ENCODE measurements at places on chromosomes 1 and 21. TPM values are rescaled to one million over a fixed set of nuclear protein-coding genes. Genes with fewer than 3 reads are reported as not detected.

SPRR5 gene
- total RNA-seq, result not detected

ANGPTL1 gene
- not detected for total RNA-seq

GJA4 gene
- total RNA-seq, result 62.1 TPM

GRCh38 chr1:96756789-96757188 lies 35.2 kb downstream of the PTBP2 start:
- DNase-seq, result no peak

GRCh38 chr1:230061801-230062200 lies 5.2 kb upstream of the GALNT2 start:
- no peak for DNase-seq

DNA sequence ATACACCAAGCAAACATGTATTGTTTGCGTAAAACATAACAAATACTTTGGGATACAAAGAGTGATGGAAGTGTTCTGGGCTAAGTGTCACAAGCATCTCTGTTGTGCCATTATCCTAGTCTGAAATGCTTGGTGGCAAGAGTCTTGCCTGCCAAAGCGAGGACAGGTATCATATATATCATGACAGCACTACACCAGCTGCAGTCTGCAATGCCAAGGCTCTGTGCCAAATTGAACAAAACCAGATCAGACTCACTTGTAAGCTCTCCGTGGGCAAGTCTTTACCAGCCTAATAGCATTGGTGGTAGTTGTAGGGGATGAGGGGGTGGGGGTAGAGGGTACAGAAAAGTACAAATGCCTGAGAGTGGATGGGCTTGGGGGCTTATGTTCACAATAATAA lies 119.2 kb downstream of the RWDD3 start:
- DNase-seq, result no peak

- DNase-seq, result no peak
These were observed 10.0 kb upstream of the LEFTY2 start for GRCh38 chr1:225950905-225951497.

GRCh38 chr1:103561643-103562395 lies 9.6 kb upstream of the AMY2B start:
- no peak for DNase-seq

GRCh38 chr21:28832013-28832714 lies 160.5 kb downstream of the LTN1 start:
- DNase-seq, result no peak

- DNase-seq, result no peak
These were observed 590 bp downstream of the CNN3 start for GRCh38 chr1:94926126-94926914.

- no peak for DNase-seq
These were observed 13.9 kb upstream of the RERE start for GRCh38 chr1:8831340-8831739.

DNA sequence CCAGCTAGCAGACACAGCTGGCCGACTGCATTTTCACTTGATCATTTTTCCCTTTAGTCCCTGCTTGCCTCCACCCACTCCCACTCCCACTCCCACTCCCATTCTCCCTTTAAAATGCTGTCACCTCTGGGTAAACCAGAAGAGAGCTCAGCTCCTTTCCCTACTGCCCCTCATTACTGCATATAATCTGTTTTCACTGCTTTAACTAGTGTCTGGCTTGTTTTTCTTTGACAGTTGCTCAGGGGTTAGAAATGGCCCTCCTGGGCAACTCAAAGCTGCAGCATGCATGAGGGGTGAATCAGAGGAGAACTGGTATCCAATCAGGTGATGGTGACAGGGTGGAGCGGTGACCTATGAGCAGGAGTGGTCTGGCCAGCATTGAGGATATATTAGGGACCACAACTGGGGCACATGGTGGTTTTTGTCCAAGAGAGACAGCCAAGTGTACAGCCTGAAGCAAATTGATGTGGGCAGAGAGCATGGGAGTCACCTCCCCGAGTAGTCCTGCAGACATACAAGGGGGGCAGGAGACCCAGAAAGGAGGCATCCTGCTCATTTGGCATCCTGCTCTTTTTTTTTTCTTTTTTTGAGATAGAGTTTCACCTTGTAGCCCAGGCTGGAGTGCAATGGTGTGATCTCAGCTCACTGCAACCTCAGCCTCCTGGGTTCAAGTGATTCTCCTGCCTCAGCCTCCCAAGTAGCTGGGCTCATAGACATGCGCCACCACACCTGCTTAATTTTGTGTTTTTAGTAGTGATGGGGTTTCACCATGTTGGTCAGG lies 42.6 kb upstream of the SRSF10 start:
- no peak for DNase-seq

GRCh38 chr1:157141212-157141855 lies 3.1 kb upstream of the ETV3 start:
- no peak for DNase-seq

DNA sequence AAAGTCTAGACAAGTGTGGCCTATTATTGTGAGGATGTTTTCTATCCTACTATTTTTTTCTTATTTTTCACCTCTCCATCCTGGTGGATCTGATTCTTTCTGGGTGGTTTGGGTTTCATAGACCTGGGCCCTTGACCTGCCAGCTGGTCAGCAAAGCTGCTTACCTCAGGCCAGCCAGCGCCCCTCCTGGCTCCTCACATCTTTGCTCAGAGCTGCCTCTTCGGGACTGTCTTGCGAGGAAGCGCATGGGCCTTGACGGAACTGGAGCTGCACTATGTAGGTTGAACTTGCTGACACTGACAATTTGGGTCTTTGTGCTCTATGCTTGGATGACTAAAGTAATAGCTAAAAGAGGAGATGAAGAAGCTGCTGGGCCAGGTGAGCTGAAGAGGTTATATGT lies 138.5 kb upstream of the SYT6 start:
- no peak for DNase-seq

DNA sequence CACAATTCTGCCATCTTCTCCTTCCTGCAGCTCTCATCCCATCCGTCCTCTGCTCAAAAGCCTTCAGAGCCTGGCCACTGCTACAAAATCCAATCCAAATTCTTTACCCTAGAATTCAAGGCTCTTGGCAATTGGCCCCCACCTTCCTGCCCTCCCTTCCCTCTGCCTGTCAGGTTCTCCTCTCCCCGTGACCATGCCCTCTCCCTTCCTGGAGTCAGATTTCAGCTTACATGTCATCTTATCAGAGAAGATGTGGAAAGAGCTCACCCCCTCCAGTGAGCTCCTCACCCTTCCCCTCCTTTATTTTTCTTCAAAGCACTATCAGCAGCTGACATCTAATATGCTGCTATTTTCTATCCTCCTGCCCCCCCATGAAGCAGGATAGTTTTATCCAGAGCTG lies 86.9 kb downstream of the GRIK3 start:
- DNase-seq, result no peak

GRCh38 chr1:1173793-1174415 lies at the start of gene TTLL10:
Gene TTLL10, plus strand, starts transcription at chr1:1173880. Its CDS starts 5,336 bp downstream, at chr1:1179216.
- DNase-seq, result no peak

All from glomerular endothelial cell (primary cell).